ENCODE measurements at places on chromosomes 6 and 20.
A peak's percentile ranks its signal among the peaks of the same experiment; 100 is the strongest.

DNA sequence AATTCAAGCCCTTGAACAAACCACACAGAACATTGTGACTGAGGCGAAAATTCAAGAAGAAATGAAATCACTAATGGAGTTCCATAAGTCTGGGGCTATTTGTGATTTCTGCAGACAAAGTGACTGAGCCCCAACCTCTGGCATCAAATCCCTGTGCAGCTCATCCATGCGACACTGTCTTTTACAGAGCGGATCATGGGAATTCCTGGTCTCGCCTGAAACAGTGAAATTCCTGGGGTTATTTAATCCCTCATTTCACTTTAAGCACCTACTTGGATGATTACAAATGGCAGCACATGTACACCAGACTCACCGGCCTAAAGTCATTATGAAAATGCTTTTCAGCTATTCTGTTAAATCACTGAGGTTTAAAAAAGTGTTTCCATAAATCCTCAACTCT lies 102.4 kb upstream of the CDH4 start:
- no peak for DNase-seq

DNA sequence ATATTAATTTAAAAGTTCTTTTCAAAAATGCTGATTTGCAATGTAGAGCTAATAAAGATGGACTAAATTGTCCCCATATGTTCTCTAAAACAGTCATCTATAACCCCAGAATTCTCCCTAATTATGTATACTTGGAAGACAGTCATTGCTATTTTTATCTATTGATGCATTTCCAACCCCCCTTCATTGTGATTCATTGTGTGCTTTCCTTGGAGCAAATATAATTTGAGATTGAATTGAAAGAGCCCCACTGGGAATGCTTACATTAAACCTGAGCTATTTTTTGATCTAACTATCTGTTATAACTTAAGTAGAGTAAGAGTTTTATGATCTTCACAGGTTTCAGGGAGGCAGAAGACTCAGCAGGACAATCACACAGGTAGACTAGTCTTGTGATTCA lies 73.7 kb upstream of the PTCHD4 start:
- peak; percentile 78 for DNase-seq

DNA sequence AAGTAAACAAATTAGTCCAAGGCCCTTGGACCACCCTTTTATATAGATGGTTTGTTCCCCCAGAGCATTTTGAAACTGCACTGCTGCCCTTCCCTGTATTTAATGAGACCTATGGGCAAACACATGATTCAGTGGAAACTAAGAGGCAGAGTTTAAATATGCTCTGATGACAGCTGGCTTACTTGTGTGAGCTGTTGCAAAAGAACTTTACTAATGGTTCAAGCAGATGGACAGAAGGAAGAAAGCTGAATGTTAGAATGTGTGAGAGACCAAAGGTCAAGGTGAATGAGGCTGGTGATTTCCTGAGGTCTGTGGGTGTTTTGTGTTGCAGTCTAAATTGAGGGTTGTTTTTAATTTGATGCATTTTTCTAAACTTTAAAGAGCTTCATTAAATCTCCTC lies 123.0 kb upstream of the CEP162 start:
- DNase-seq, result peak; percentile 18

DNA sequence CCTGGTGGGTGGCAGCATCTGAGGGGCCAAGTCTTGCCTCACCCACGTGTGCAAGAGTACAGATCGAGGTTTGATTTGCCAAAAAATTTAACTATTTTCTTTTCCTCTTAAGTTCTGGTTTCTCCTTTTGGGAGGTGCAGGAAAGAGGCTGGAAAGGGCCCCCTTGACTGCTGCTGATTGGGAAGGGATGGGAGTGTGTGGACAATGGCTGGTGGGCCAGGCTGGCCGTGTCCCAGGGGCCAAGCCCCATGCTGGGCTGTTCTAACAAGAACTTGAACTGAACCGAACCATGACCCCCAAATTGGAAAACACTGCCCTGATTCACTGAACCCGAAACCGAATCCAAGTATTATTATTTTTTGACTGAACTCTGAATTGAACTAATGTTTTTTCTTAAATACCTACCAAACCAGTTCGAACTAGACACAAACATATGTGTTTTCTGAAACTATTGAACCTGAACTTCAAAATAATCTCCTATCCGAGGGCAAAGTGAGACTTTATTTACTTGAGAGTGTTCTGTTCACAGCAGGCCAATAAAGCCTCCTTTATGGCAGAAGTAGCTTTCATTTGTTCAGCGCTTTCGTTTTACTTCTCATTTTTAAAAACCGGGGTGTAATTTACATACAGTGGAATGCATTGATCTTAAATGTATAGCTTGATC lies 91.2 kb downstream of the CDC5L start:
- DNase-seq, result no peak

All from NCI-H1930 (cell line).